ENCODE measurements at places on chromosomes 13 and 19.

GRCh38 chr19:10946958-10947657 is 13.7 kb upstream of the SMARCA4 start:
- DNase-seq: no peak

DNA sequence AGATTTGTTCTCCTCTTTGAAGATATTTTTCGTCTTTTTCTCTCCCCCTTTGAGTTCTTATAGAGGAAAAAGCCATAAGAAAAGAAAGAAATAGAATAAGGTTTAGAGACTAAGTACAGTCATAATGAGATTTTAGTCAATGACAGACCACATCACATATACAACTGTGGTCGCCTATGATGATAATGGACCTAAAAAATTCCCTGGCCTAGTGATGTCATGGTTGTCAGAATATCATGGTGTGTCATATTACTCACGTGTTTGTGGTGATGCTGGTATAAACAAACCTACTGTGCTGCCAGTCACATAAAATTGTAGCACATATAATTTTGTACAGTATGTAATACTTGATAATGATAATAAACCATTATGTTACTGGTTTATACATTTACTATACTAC is 1096.1 kb downstream of the OLFM4 start:
- no peak for DNase-seq

- DNase-seq: no peak
These were observed 19.0 kb upstream of the ACOD1 start for GRCh38 chr13:76929320-76929719.

DNA sequence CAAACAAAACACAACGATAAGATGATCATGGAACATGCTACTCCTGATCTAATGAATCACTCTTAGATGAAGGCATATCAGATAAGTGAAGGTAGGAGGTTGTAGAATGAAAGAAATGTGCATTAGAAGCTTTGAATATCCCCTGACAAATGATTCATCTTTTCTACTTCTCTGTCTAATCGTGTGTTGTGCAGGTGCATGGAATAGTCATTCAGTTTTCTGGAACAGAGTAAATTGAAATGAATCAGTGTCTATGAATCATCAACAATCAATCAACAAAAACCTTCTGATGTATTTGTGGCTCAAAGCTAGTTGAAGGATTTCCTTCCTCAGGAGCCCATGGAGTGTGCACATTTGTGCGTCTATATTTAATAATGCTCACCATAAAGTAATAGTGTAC is 1290.4 kb upstream of the PCDH20 start:
- DNase-seq: no peak

DNA sequence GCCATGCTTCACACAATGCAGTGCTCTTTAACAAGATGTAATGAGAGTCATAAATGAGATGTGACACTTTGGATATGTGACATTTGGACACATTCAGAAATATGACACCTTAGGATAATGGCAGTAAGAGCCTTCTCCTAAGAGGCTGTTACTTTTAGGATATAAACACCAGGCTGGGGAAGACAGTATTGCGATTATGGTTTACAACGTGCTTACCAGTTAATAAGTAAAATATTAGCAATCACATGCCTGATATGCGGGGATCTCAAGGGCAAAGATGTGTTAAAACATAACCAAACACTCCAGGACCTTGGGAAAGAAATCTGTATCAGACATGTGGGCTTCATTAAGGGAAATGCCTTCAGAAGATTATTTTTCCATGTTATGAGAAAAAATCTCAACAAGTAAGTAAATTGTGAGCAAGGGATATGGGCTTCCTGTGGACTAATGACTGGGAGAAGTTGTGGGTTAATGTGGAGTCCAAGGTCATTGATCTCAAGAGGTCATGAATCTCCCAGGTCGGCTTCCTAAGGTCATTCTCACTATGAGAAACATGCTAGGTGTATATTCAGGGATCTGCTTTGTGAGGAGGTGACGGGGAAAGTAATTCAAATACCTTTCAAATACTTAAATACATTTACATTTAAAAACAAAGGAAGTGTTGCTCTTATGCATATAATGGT is 105.3 kb downstream of the STARD13 start:
- no peak for DNase-seq

DNA sequence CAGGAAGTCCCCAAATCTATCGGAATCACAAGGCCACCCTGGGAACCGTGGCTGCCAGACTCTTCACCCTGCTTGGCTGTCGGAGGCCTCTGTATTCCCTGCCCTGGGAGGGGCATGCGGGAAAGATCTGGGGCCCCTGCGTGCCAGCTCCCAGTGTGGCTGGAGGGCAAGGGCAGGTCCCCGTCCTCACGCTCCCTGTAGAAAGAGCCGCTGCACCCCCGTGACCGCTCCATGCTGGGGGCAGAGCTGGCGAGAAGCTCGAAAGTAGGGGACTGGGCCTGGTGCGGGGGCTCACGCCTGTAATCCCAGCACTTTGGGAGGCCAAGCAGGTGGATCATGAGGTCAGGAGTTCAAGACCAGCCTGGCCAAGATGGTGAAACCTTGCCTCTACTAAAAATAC is 208.4 kb upstream of the SOX1 start:
- DNase-seq: no peak

DNA sequence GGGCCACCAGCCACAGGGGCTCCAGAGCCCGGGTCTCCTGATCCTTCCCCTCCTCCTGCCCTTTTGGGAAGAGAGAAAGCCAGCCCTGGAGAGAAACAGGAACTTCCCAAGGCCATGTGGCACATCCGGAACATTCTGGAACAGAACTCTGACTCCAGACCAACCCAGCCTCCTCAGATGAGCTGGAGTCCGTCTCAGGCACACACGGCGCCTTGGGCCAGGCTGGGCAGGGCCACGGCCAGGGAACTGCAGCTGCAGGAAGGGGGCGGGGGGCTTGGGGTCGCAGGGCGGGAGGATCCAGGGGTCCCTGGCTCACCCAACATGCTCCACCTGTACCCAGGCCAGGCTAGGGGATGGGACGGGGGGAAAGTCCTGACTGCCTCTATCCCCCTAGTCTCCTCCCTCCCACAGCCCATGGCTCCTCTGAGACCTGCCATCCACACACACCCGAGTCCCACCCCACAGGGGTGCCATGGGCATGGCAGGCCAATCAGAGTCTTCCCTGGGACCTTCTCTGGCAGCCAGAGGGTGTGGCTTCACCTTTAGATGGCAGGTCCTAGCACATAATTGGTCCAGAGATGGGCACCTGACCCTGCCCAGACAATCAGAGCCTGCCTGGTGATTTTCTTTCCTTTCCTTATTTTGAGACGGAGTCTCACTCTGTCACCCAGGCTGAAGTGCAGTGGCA is 22.9 kb downstream of the SBNO2 start:
- no peak for DNase-seq

GRCh38 chr19:55902080-55902751 is 29.9 kb downstream of the NLRP13 start:
- DNase-seq: no peak

GRCh38 chr13:80821466-80821865 is 480.5 kb upstream of the SPRY2 start:
- no peak for DNase-seq

- no peak for DNase-seq
These were observed 18.8 kb downstream of the ZNF559 start for GRCh38 chr19:9342610-9343304.

- no peak for DNase-seq
These were observed 319.5 kb upstream of the OBI1 start for GRCh38 chr13:78978381-78978998.

DNA sequence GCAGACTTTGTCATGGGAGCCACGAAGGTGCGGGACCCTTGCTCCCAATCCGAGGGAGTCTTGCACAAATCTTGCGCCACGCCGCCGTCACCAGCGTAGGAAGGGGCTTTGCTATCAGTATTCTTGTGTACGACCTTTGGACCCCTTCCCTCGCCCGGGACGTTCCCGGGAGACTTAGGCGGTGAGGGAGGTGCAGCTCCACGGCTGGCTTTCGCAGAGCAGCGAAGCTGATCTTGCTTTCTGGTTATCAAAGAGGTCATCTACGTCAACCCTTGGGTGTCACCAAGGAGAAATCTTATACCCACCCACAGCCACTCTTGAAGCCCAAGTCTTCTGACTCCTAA is 583 bp downstream of the TECR start:
- no peak for DNase-seq

DNA sequence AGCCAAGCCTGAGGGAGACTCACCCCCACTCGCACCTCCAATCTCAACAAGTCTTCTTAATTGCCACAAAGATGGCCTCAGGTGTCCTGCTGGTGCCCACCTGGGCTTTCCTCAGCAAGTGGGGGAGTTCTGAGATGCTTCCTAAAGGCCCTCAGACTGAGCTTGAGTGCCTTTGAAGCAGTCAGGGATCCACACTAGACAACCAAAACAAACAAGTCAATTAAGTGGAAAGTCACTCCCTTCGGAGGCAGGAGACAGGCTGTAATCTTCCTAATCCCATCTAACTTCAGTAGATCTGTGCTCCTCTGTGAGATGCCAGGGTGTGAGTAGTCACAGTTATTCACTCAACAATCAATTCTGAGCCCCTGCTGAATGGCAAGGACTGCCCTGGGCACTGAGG is 68.3 kb upstream of the SERP2 start:
- no peak for DNase-seq

DNA sequence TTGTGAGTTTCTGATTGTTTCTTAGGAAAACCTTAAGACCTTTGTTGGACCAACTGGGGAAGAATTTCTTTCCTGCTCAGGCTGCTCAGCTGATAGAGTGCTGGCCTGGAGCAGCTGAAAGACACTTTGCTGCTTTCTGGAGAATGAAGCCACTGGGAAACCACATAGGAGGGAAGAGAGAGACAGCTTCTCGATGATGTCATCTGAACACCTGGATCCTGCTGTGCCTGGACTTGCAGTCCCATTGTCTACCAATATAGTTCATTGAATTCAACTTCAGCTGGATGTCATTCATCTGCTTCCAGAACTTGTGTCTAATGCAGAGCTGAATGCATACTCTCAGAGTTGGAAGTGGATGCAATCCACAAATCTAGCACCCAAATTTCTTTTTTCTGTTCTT is 34.3 kb upstream of the TSHZ3 start:
- DNase-seq: no peak

GRCh38 chr19:58553799-58554493 is 959 bp downstream of the CHMP2A start:
- DNase-seq: no peak

- DNase-seq: no peak
These were observed 14.6 kb downstream of the ZNF254 start for GRCh38 chr19:24101459-24102115.

GRCh38 chr13:114107686-114108081 is 24.7 kb downstream of the RASA3 start:
- no peak for DNase-seq

DNA sequence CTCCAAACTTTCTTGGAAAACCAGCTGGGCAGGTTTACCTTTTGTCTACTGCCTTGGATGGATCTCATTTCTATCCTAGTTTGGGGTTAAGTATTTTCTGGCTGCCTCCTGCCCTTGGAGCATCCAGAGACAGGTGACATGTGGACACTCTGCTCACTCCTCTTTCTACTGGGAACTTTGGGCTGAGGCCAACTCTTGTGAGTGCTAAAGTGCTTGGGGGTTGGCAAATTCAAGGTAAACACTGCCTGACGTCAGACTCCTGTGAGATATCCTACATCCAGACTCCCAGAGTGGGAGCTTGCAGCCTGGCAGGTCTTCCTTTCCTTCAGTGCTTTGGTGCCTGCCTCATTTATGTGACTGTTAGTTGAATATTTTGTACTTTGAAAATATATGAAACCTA is 388.1 kb downstream of the KCNRG start:
- no peak for DNase-seq

DNA sequence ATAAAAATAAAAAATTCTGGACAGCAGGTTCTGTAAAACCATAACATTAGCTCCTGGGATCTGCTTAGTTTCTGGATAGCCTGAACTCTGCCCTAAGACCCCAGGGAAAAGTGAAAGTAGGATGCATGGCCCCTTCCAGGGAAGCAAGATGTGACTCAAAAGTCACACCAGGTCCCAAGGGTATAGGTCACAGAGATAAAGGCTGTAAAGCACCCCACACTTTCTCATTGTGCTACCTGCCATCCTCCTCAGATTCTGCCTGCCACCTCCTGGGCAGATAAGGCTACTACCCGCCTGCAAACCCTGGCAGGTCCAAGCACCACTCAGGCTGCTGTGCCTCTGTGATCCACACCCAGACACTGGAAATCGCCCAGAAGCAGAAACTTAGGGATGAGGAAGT is 20.6 kb downstream of the FFAR2 start:
- DNase-seq: peak; percentile 46

GRCh38 chr19:46296722-46297461 is at the start of gene HIF3A:
HIF3A (plus strand) TSS chr19:46297042; CDS start chr19:46297077, 35 bp downstream.
- DNase-seq: no peak

DNA sequence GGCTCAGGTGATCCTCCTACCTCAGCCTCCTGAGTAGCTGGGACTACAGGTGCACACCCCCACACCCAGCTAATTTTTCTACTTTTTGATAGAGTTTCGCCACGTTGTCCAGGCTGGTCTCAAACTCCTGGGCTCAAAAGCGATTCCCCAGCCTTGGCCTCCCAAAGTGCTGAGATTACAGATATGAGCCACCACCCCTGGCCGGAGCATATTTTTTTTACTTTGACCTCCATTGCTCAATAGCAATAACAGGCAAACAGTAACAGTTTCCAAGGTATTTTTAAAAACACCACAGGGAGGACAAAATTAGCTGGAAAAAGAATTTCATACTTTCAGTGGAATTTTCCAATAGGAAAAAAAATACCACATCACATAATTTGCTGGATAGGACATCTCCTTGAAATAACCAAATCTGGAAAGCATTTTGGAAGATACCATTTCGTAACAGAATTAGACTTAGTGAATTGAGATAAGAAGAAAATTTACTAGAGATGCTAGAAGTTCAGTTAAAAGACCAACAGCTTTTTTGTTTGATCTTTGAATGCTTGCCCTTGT is 5.2 kb downstream of the DUXA start:
- DNase-seq: no peak

DNA sequence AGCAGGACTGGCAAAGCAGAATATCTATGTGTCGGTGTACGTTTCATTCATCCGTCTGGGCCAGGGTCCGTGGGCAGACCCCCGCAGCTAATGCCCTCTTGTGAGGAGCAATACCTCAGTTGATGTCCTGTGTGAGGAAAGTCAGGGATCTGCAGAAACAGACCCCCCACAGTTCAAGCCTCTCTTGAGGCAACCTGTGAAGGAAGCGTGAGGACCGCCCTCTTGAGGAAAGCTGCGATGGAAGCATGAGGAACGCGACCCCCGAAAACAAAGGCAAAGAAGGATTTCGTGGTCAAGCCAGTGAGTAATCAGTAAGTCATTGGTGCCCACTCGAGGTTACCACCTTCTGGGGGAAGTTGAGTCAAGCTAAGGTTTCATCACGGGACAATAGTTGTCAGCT is 20.9 kb upstream of the ZNF83 start:
- DNase-seq: no peak

- DNase-seq: no peak
These were observed 8.9 kb downstream of the CEBPA start for GRCh38 chr19:33293255-33294057.

- DNase-seq: no peak
These were observed 264.7 kb downstream of the MZT1 start for GRCh38 chr13:72462726-72463125.

- peak; percentile 33 for DNase-seq
These were observed 5.0 kb downstream of the ZSCAN5A start for GRCh38 chr19:56309511-56310185.
